ENCODE measurements at places on chromosomes 5 and 9.

GRCh38 chr5:4196744-4197143, 601.1 kb downstream of the IRX1 start:
- no peak for DNase-seq

DNA sequence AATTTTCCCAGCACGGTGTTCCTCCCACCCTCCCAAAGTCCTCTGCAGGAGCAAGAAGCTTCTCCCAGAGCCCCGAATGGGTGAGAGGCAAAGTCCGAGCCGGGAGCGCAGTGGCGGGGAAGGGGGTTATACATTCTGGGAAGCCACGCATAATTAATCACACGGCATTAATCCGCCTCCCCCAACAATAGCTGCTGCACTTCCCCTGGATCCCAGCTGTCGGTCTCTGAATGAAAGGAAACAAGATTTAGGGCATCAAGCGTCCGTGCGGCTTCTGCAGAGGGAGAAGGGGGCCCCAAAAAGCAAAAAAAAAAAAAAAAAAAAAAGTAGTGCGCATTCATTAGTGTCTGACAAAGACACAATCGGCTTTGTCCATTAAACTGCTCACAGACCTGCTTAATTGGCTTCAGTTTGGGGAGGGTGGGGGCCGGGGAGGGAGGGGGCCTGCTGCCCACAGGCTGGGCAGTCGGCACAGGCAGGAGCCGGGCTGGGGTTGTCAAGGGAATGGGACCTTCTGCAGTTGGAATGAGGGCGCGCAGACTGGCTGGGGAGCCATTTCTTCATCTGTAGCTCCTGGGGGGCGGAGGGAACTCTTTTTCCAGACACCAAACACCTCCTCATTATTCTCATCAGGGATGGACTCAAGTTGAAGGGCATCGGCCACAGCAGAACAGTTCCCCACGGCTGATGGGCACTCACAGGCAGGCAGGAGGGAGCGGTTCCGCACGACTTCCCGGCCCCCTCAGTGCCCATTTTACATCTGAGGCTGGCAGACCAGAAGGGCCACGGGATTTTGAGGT, 3.4 kb downstream of the NOTCH1 start:
- DNase-seq: no peak

DNA sequence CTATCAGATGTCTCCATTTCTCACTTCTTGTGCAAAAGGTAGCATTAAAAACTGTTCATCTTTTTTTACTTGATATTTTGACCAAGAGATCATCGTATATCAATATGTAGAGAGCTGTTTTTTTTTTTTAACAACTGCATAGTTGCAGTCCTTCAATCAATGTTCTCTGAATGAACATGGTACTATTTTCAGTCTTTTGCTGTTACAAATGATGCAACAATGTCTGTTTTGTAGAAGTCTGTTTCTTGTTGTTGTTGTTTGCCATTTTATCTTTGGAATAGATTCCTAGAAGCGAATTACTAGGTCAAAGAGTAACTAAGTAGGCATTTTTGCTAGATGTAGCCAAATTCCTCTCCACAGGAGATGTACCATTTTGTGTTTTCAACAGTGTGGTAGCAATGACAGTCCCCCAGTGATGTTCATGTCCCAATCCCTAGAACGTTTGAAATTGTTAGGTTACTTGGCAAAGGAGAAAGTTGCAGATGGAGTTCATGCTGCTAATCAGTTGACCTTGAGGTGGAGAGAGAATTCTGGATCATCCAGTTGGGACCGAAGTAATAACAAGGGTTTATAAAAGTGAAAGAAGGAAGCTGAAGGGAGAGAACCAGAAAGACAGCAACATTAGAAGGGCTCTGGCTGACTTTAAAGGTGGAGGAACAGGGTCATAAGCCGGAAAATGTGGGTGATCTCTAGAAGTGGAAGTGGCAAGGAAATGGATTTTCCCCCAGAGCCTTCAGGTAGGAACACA, 6.3 kb downstream of the MTREX start:
- no peak for DNase-seq

- DNase-seq: peak; percentile 59
Measured at GRCh38 chr9:95171001-95171400, 146.5 kb downstream of the FANCC start.
